Esophagus muscularis mucosa (tissue), 4 donors: ENCODE measurements at places on chromosomes 2 and 18. TPM values are rescaled to one million over a fixed set of nuclear protein-coding genes. Genes with fewer than 3 reads are reported as not detected.

NAT8 gene
- not detected for total RNA-seq

REEP1 gene
- 46.1 TPM for total RNA-seq

MAL gene
- 42.8 TPM for total RNA-seq

CD8B gene
- 0.65 TPM for total RNA-seq

POTEI gene
- total RNA-seq: not detected

GPBAR1 gene
- total RNA-seq: 0.42 TPM

TMEM163 gene
- 0.42 TPM for total RNA-seq

CD28 gene
- total RNA-seq: 2.2 TPM

BOLL gene
- total RNA-seq: not detected
